ENCODE measurements at places on chromosomes 16 and 17.

- DNase-seq, result no peak
Measured at GRCh38 chr17:73478768-73479424, 165.3 kb downstream of the SDK2 start.

DNA sequence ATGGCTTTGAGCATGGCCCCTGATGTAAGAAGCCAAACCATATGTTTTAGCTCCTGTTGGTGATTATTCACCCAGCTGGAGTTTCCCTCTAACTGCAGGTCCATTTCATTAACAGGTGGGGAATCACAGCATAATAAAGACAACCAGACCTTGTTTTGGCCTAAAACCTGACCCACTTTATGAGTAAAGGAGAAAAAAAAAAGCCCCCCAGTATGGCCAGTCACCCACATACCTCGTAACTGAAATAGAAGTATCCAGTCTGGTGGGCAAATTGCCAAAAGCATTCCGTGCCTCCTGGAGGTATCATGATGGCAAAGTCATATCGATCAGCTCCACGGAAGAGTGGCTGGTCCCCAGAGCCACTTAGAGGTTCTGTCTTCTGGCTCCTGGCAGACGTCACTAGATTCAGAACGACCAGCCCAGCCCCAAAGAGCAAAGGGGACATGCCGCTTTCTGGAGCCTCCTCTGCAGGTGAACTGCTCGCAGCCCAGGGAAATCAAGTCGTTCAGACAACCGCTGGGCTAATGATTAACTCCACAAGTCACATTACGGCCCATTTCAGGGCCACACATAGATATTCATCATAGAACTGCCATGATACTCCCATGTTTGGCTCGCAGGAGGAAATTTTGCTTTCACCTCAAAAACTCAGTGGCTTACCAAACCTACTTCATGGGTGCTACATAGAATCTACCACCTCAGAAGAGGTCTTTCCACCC, at the start of gene TMED6:
Gene TMED6 (minus strand): TSS at position 478 of the 719 bp plus-strand sequence. CDS start 33 bp downstream, at position 445.
- no peak for DNase-seq

DNA sequence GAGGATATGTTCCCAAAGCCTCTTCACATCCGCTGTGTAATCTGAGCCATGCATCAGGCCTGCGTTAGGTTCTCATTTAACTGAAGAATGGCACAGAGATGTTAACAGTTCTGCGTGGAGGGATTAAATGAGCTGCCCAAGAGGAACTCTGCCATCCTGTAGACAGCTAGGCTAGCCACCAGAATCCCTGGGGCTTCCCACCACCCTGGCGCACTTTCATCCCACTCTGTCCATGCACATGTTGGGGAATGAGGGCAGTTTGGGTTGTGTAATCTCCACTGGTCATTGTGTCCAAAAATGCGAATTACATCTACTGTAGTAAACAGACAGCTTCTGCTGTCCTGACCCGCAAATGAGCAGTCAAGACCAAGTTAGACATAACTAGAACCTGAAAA, 1.0 kb upstream of the GLG1 start:
- DNase-seq, result no peak

DNA sequence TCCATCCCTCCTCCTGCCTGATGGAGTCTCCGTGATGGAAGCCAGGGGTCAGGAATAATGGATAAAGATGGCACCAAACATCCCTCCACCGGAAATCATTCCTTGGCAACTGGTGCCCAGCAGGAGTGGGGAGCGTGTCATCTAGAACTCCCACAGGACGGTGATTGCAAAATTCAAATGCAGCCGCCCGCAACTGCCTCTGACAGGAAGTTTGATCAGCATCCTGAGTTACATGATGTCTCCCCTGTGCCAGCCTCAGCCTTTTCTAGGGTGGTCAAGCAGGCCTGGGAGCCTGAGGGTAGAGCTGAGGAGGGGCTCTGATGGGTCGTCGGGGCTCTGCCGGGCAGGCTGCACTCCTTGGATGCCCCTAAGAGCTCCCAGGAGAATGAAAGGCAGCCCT, 52.8 kb downstream of the GSG1L start:
- no peak for DNase-seq

DNA sequence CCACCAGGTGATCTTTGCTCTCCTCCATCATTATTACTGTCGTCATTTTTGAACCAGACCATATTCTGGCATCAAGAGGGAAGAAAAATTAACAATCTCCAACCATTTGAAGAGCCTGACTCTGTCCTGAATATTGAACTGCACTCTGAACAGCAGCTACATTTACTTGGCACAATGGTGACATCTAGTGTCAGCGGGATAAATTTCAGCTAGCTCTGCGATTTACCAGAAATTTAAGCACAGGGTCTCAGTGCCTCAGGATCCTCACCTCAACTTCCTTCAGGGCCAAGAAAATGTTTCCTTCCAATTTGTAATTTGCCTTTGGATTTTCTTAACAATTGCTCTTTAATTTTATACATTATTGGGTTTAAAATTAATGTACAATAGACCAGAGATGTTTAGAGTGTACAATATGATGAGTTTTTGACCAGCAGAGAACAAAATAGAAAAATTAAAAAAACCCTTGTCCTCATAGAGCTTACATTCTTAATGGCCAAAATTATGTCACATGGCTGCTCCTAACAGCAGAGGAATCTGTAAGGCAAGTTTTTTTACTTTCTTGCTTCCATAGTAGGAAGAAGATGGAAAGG, 10.7 kb upstream of the ZNF19 start:
- peak; percentile 9 for DNase-seq

DNA sequence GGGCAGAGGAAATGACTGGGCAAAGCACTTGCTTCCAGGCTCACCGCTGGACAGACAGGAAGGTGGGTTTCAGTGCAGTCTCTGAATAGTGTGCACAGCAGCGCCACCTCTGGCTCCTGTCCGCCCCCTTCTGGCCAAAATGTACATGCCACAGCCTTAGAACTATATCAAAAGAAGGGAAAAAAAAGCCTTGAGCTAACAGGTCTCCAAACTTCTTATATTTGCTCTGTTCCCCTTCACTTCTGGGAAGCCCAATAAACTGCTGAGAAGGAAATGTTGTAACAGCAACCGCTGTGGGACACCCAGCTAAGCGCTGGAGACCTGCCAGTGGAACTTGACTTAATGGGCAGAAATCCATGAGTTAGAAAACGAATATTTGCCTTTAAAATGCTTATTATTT, 17.5 kb downstream of the COG7 start:
- peak; percentile 45 for DNase-seq

- DNase-seq, result no peak
Measured at GRCh38 chr17:81309140-81309858, 14.2 kb upstream of the SLC38A10 start.

- DNase-seq, result no peak
Measured at GRCh38 chr16:61309386-61309785, 726.9 kb downstream of the CDH8 start.

- no peak for DNase-seq
Measured at GRCh38 chr17:79508291-79508716, 102.5 kb downstream of the RBFOX3 start.

DNA sequence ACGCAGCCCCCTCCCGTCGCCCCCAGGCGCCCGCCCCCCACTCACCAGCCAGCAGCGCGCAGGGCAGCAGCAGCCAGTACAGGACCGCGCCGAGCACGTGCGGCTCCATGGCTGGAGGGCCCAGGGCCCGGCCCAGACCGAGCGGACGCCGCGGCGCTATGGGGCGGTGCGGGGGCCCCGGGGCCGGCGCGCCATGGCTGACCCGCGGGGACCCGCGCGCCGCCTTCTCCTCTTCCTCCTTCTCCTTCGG, 239 bp downstream of the PIEZO1 start:
- no peak for DNase-seq

All from activated T-cell treated with anti-CD3 and anti-CD28 coated beads for 1 hour (primary cell).